ENCODE measurements at places on chromosomes 12 and 14.

- no peak for DNase-seq
These were observed 135.5 kb upstream of the SFSWAP start for GRCh38 chr12:131575371-131575770.

DNA sequence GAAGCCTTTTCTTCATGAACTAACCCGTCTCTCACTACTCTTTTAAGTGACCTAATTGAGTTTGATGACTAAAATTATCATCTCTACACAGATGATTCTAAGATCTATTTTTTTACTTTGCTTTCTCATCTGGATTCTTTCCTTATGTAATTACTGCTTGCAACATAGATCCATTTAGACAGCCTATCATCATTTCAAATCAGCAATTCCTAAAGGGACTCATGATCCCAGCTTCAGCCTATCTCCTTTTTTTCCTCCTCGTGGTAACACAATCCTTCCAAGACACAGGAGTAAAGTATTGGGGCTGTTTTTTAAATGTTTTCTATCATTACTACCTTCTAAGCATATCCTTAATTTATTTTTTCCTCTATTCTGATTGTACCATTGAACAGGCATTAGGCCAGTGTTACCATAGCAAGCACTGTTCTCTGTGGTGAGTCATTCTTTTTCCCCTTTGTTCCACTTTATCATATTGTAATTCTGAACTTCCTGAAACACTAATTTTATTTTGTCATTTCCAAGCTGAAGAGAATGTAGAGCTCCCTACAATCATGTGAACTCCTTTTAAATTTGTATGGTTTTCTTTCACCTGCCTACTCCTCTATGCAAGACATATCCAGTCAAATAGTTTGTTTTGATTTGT is 190.4 kb upstream of the FAR2 start:
- DNase-seq = peak; percentile 71

- no peak for DNase-seq
These were observed 97.2 kb upstream of the SYT1 start for GRCh38 chr12:78767264-78767981.

- no peak for DNase-seq
These were observed 8.5 kb upstream of the MYL6B start for GRCh38 chr12:56143870-56144269.

DNA sequence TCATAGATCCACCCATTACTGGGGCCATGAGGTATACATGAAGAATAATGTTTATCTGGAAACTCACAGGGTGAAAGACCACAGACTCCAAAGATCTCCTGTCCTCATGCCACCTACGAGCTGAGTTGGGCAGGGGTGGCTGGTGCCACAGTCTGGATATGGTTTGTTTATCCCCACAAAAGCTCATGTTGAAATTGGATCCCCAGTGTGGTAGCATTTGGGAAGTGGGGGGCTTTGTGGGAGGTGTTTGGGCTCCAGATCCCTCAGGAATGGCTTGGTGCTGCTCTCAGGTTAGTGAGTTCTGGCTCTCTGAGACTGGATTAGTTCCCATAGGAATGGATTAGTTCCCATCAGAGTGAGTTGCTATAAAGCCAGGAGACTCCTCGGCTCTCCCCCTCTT is 192.3 kb upstream of the FSCB start:
- DNase-seq = no peak

- no peak for DNase-seq
These were observed 1.0 kb downstream of the EPYC start for GRCh38 chr12:91003737-91004136.

DNA sequence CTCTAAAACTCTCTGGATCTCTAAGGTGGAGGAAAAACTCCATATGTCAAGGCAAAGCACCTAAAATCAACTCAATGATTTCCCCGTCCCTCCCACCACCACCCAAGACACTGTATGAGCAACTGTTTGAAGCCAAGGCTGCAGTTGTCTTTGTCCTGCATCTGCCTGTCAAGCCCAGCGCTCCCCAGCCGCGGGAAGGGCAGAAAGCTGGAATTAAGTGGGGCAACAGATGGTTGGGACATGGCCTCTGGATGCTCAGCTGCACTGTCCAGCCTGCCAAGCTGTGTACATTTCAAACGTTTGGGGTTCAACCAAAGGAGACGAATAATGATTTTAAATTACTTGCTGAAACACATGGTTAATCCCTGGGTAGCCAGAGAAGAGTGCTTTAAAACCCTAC is 42.2 kb upstream of the PTGR2 start:
- no peak for DNase-seq

DNA sequence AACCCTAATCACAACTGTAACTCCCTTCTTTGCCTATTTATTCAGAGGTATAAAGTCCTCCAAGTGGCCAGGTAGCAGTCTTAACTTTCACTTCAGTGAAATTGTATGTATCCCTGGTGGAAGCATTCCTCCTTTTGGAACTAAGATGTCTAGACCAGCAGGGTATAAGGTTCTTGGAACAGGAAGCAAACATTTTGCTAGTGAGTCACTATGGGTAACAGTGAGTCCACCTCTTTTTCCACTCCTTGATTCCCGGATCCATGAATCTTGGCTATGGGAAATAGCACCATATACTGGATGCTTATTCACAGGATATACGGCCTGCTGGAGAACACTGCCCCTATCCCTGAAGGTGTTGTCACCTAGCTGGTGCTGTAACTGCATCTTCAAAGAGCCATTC is 80.2 kb downstream of the KCNA5 start:
- peak; percentile 28 for DNase-seq

GRCh38 chr14:27228053-27228452 is 630.2 kb upstream of the NOVA1 start:
- no peak for DNase-seq

- DNase-seq = peak; percentile 61
These were observed 89.6 kb downstream of the TTC7B start for GRCh38 chr14:90726656-90727055.

Data from stromal cell of bone marrow (primary cell).